ENCODE measurements at places on chromosomes 2 and 18.

DNA sequence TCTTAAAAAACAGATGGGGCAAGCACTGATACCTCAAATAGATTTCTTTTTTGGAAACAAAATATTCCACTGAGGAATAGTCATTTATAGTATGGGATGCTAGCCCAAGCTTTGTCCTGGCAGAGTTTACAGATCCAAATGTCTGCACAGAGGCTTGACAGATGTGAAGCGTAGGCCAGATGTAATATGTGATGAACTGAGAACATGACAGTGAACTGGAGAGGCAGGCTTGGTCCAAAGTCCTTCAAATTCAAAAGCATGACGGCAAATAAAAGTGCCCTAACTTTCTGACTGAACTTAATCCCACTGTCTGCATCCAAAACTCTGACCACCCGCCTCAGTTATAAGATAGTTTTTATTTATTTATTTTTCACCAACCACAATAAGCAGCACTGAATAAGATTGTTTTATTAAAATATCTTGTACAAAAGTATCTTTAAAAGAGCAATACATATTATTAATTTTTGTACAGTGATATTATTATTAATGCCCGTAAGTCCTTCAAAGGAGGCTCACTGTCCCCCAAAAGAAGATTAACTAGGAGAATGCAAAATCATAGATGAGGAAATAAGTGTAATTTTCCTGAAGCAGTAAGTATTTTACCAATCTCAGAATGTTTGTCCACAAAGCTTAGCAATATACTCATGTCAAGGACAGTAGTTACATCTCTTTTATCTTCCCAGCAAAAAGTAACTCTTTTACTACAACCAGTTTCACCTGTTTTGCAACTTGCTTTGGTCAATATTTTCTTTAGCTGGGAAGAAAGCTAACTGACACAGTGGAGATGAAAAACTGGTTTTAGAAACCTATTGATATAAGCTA lies 10.7 kb upstream of the SPOPL start:
- no peak for DNase-seq

GRCh38 chr18:72675394-72675793 lies 131.3 kb upstream of the CBLN2 start:
- no peak for DNase-seq

- no peak for DNase-seq
Observed at GRCh38 chr2:23637011-23637778, 252.2 kb downstream of the KLHL29 start.

DNA sequence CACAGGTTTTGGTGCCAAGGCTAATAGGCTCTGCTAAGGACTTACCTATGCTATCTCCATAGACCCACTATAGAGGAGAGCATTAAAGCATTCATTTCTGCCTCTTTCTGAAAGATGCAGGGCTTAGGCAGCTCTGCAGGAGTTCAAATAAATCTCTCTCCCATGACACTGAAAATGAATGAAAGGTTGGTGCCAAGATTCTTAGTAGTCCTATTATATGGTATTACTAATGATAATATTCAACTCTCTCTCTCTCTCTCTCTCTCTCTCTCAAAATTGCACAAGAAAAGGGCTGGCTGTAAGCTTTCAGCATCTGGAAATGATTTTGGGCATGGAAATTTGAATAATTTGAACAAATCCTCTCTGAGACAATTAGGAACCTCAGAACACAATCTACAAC lies 433.7 kb downstream of the MBD2 start:
- no peak for DNase-seq

- no peak for DNase-seq
Observed at GRCh38 chr2:144014103-144014502, 505.8 kb downstream of the ZEB2 start.

GRCh38 chr18:3281456-3282400 lies 19.8 kb downstream of the MYL12B start:
- no peak for DNase-seq

DNA sequence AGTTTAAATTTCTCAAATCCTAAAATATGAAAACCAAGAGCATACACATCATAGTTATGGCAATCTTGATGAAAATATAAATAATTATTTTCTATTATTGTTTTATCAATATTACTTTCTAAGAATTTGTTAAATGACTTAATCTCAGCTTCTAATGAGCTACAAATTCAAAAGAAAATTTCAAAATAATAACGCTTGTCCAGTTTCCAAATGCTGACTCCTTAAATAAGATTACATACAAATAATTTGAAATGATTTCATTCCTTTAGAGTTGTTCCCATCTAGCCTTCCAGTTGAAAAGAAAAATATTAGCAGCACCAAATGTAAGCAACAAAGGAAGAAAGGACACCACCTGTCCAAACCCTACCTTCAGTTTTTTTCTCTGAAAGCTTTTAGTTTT lies 82.4 kb upstream of the COL5A2 start:
- DNase-seq, result no peak

- DNase-seq, result no peak
Observed at GRCh38 chr2:142875010-142875409, 2.5 kb upstream of the KYNU start.

DNA sequence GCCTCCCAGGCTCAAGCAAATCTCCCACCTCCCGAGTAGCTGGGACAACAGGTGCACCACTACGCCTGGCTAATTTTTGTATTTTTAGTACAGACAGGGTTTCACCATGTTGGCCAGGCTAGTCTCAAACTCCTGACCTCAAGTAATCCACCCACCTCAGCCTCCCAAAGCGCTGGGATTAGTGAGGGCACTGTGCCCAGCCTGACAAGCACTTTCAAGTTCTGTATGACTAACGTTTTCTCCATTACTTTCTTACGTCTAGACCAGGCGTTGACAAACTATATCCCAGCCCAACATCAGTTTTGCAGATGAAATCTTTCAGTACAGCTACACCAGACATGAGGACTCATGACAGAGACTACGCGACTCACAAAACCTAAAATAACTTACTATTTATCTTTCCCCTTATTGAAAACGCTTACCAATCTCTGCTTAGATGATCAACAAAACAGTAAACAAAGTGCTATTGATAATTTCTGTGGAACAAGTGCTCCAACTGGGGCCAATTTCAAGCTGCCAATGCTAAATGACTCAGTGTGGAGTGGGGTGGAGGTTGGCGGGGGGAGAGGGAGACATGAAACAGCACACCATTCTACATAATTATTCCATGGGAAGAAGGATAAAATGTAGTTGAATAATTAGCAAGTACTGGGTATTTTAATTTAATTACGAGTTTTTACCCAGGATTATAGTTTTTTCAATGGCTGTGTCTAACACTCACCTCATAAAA lies 59.1 kb downstream of the SAP130 start:
- DNase-seq, result no peak

DNA sequence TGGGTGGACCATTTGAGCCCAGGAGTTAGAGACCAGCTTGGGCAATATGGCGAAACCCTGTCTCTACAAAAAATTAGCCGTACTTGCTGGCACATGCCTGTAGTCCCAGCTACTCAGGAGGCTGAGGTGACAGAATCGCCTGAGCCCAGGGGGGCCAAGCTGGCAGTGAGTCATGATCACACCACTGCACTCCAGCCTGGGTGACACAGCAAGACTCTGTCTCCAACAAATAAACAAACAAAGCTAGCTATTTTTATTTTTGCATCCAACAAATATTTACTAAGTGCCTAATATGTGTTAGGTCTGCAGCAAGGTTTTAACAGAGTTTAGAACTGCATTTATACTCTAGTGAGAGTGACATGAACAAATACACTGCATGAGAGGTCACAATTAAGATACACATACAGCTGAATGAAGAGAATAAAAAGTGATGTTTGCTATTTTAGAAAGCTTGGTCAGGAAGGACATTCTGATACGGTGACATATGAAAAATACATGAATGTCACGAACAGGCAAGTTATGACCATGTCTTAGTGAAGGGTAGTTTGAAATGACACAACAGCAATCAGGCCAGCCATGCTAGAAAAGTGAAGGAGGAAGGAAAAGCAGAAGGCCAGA lies 83.2 kb upstream of the FRZB start:
- no peak for DNase-seq

DNA sequence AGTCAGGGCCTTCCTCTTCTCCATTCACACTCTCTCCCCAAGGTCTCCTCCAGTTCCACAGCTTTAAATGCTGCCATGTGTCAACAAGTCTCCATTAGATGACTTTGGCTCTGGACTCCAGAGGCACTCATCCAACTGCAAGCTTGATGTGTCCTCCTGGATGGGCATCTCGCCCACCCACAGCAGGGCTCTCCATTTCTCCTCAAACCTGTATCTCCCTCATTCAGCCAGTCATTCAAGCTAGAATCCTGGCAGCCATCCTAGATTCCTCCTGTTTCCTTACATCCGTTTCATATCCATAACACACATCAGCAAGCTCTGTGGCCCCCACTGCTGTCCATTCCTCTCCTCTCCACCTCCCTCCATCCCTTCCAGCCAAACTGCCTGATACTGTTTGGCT lies 88.4 kb upstream of the AFF3 start:
- DNase-seq, result no peak

DNA sequence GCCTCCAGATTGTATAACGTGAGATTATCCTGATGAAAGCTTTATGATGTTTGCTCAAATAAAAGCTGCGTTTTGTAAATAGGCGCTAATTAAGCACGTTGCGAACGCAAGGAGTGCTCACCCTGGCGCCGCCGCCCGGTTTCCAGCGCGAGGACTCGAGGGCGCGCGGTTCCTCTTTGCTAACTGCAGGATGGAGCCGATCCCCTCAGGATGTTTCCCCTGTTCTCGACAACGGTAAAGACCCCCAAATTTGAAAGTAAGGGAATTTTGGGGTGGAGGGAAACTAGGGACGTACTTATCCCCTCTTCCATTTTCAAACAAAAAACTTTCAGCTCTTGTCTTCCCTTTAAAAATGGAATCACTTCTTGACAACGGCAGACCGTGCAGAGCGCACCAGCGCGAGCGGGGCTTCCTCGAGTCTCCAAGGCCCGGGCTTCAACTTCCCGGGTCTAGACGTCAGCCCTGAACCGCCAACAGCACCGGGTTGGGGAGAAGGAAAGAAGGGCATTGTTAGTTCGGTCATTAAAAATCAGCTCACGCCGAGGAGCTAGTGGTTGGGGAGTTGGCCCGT lies 1.1 kb upstream of the GBX2 start:
- DNase-seq, result no peak

GRCh38 chr2:219828127-219828526 lies 200.7 kb downstream of the SLC4A3 start:
- no peak for DNase-seq

DNA sequence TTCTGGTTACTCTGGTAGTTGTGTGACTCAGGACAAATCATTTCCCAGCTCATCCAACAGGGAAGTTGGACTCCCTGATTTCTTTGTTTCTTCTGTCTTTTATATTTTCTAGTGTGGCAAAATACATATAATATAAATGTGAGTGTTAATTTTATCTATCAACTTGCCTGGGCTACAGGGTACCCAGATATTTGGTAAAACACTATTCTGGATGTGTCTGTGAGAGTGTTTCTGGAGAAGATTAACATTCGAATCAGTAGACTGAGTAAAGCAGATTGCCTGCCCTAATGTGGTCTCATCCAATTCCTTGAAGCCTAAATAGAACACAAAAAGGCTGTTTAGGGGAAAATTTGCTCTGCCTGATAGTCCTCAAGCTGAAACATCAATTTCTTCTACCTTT lies 122.9 kb upstream of the STPG4 start:
- DNase-seq, result no peak

DNA sequence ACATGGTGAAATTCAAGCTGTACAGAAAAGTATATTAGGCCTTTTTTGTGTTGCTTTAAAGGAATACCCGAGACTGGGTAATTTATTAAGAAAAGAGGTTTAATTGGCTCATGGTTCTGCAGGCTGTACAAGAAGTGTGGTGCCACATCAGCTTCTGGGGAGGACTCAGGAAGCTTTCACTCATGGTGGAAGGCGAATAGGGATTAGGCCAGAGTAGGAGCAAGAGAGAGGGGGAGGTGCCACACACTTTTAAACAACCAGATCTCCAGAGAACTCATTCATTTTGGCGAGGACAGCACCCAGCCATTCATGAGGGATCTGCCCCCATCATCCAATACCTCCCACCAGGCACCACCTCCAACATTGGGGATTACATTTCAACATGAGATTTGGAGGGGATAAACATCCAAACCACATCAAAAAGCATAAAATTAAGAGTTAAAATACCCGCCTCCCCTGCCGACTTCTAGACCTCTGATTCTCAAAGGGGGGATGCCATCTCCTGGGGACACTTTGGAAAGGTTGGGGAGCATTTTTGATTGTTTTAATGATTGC lies 15.1 kb upstream of the LIPG start:
- DNase-seq, result no peak

DNA sequence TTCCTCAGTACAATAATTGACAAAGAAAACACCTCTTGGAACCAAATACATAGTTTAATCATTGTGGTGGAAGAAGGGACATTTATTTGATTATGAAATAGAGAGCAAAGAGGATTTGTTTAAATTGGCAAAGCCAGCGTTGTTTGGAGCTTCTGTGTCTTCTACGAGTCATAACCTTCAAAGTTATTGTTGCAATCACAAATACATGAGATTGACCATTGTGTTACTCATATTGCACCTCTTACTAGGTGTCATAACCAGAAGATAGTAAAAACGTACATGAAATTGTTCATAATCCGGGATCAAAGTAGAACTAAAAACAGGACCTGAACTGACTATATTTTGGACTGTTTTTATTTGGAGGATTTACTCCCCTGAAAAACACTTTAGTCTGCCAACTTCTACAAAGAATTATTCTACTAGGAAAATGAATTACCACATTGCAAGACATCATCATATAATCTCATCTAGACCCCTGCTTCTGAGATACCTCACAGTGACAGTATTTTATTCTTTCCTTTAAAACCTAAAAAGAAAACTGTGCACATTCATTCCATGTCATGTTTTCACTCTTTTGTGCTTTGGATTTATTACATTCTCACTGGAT lies 151.7 kb upstream of the KLF7 start:
- no peak for DNase-seq

DNA sequence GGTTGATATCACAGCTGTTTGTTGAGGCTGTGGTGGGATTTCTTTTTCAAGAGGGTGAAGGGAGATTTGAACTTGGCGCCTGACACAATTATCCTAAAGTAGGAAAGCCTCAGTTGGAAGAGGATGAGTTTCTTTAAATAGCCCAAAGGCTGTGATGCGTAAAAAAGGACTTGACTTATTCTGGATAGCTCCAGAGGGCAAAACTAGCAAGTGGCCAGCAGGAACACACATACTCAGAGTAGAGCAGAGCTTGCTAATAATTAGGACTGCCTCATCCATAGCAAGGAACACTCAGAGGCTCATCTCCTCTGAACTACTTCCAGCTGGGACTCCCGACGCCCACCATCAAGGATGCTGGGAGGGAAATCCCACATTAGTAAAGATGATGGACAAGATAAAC lies 74.0 kb downstream of the AFF3 start:
- no peak for DNase-seq

DNA sequence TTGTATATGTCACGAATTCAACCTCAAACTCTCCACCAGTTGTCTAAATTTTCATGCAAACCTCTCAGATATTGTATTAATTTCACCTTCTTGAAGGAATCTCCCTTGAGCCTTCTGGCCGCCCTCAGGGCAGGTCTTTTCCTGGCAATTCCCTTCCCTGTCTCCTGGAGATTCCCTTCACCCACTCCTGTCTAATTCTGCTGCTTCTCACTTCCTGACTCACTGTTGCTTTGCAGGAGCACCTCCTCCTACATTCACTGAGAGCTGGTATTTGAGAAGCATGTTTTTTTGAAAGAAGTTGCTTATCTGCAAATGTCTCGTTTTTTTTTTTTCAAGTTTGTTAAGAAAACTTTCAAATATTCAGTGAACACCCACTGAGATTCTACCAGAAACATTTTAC lies 79.9 kb upstream of the OTOS start:
- no peak for DNase-seq

- no peak for DNase-seq
Observed at GRCh38 chr2:180520206-180520605, 460.2 kb upstream of the UBE2E3 start.

GRCh38 chr18:22796113-22796512 lies 137.0 kb upstream of the RBBP8 start:
- DNase-seq, result no peak

GRCh38 chr2:109330056-109330455 lies 201.1 kb downstream of the SH3RF3 start:
- DNase-seq, result no peak

Measured in stimulated activated CD8-positive, alpha-beta memory T cell treated with anti-CD3 and anti-CD28 coated beads, Interleukin-15, amount 100 ng/mL, for 1 hour (primary cell).